ENCODE measurements at places on chromosomes 5 and 9.
A peak's percentile ranks its signal among the peaks of the same experiment; 100 is the strongest.

- peak; percentile 59 for DNase-seq
Measured at GRCh38 chr9:101791938-101792337, 53.5 kb upstream of the GRIN3A start.

GRCh38 chr5:115190388-115190787 is 20.7 kb upstream of the TRIM36 start:
- no peak for DNase-seq

DNA sequence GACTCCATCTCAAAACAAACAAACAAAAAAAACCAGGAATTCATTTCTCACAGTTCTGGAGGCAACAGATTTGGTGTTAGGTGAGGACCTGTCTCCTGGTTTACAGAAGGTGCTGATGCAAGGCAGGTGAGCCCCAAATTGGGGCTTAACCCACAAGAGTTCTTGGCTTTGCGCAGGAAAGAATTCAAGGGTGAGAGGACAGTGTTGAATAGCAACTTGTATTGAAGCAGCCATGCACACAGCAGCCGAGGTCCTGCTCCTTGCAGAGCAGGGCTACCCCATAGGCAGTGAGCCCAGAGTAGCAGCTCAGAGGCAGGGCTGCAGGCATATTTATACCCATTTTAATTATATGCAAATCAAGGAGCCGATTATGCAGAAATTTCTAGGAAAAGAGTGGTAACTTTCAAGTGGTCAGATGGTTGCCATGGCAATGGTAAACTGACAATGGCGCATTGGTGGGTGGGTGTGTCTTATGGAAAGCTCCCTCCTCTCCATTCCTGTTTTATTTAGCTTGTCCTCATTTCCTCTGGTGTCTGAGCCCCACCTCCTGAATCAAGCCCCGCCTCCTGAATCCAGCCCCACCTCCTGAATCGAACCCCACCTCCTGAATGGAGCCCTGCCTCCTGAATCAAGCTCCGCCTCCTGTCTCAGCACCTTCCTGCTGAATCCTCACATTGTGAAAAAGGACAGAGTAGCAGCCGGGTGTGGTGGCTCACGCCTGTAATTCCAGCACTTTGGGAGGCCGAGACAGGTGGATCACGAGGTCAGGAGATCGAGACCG is 34.5 kb upstream of the COL5A1 start:
- no peak for DNase-seq

DNA sequence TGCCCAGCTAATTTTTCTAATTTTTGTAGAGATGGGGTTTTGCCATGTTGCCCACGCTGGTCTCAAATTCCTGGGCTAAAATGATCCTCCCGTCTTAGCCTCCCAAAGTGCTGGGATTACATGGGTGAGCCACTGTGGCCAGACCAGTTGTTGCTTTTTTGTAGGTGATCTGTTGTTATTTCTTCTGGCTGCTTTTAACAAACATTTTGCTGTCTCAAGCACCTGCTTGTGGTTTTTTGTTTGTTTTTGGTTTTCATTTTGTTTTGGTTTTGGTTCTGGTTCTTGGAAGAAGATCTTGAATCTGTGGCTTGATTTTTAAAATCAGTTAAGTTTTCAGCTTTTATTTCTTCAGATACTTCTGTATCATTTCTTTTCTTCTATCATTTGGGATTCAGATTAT is 21.1 kb downstream of the ERCC6L2 start:
- DNase-seq: no peak

DNA sequence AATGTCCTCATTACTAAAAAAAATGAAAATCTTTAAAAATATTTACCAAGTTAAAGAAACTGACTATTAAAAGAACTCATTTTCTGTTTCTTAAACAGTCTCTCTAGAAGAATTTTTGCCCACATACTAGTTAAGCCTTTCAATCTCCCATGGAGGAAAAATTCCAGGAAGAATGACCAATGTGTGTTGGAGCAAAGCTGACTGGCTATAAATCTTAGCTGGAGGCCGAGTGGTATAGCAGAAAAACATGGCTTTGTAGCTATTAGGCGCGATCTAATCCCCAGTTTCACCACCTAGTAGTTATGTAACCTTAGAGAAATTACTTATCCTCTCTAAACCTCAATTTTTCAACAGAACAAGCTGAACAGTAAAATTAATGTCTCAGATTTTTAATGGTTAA is 135.5 kb upstream of the PRLR start:
- no peak for DNase-seq

GRCh38 chr9:133787754-133788025 is 49.5 kb upstream of the SARDH start:
- no peak for DNase-seq

All from NCI-H1092 (cell line).